NCI-H524 treated with DMSO at 0.1 percent for 48 hours (cell line): ENCODE measurements at places on chromosomes 12 and 14.

GRCh38 chr12:92845329-92845728 is 83.8 kb downstream of the EEA1 start:
- no peak for DNase-seq

GRCh38 chr12:107735763-107736162 is 25.2 kb downstream of the PRDM4 start:
- DNase-seq: peak; percentile 86

DNA sequence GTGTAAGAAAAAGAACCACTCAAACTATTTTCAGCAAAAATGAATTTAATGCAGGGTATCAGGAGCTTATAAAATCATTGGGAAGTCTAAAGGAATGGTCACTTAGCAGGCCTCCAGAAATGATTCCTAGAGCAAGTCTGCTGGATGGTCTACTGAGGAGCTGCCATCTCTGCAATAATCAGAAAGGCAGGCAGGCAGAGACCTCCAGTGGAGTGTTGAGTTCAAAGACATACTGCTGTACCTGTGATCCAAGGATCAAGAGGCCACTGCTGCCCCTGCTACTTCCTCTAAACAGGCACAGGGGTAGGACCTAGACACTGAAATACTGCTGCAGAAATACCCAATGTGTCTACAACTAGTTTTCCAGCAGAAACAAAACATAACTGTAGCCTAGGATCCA is 14.5 kb upstream of the KICS2 start:
- DNase-seq: no peak

DNA sequence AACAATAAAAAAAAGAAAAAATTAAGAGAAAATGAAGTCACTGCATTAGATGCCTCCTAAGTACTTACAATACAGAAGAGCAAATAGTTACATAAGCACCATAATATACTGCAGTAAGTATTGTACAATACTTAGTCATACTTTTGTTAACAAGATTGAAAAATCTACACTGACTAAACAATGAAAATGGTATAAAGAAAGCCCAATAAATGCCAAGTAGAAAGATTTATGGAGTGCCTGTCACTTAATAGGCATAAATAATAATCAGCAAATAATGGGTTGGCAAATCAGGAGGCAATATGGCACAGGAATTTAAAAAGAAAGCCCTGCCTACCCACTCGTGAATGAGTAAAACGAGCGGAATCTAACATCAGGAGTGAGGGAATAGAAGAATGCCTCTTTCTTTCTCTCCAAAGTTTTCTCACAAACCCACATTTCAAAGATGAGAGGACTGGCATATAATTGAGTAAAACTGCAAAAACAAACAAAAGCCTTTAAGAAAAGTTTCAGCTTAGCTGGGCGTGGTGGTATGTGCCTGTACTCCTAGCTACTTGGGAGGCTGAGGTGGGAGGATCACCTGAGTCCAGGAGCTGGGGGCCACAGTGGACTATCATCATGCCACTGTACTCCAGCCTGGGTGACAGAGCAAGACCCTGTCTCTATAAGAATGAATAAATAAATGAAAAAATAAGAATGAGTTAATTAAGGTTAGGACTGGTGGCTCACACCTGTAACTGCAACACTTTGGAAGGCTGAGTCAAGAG is 36.1 kb downstream of the CRY1 start:
- DNase-seq: no peak

- no peak for DNase-seq
These were observed 23.3 kb upstream of the EAPP start for GRCh38 chr14:34562776-34563150.

DNA sequence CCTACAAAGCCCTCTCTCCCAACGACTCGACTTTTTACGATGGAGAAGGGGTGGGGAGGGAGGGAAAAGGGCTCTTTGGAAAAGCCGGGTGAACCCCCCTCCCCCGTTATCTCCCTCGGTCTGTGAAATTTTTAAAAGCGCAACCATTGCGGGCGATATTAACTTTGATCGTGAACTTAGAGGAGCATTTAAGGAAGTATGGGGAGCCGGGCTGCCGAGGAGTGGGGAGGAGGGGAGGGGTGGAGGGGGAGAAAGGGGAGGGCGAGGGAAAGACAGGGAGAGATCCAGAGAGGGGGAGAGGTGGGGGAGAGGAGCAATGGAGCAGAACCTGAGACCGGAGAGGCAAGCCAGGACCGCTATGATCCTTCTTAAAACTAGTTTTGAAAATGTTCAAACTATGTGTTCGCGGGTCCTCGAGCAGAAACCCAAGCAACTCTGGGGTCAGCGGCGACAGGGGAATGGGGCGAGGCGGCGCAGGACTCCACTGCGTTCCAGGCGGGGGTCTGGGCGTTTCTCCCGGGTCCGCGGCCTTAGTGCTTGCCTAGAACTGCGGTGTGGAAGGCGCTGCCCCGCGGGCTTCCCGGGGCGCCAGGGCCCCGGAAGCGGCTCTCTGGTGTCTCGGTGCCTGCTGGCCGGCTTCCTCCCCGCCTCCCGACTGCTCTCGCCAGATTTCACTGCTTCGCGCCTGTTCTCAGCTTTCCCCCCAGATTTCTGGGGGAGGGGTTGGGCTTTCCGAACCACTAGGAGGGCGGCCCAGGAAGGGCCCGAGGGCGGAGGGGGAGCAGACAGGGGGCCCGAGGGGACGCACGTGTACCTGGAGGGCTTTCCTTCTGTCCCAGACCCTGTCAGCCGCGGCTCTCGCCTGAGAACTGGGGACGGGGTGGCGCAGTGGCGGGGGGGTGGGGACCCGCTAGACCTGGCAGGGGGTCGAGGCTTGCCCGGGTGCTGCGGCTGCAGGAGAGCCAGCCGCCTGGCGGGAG is at the start of gene HOTAIR:
TSS of gene HOTAIR (minus strand) at position 871 of the 980 bp plus-strand sequence.
- DNase-seq: no peak

- no peak for DNase-seq
These were observed 43.8 kb upstream of the BMP4 start for GRCh38 chr14:54000341-54000811.

DNA sequence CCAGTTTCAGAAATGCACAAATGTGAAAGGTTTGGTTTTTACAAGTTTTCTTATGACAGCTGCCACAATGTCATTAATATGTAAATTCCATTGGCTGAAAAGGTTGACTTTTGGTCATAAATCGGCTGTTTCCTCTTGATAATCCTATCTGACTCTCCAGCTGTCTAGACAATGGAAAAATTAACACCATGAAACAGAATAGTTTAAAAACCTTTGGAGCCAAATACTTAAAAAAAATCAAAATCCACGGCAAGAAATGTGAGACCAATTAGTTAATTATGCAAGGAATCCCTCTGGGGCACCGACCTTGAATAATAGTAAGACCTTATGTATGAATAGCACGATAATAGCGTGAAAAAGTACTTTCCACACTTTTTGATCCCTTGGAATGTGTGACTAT is 138.0 kb downstream of the ZNF664 start:
- peak; percentile 9 for DNase-seq

- no peak for DNase-seq
These were observed 529 bp downstream of the PHLDA1 start for GRCh38 chr12:76031081-76031413.

- DNase-seq: peak; percentile 3
These were observed 404.8 kb downstream of the ATP23 start for GRCh38 chr12:58346032-58346632.

DNA sequence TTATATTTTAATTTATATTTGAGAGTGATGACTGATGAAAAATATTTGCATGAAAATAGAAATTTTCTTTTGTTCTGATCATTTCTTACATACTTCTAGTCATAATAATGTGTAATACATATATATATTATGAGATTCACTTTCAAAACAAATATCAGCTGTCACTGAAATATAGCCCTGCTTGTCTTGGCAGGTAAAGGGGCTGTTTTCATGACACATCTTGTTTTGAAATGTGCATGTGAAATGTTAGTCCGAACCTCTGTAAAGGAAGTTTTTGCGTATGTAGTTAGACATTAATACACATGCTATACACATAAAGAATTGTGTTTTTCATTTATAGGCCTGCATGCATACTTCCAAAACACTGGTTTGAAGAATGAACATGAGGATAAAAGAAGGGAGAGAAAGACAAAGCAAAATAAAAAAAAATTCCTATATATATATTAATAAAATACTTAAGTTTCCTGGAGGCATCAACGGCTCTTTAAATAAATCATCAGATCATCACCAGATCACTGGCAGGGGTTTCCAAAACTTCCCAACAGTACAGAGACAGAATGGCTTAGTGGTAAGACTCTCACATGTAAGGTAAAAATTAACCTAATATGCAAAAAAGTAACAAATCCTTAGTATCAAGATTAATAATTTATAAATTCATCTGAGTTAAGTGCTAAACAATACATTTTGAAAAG is 60.1 kb downstream of the SEL1L start:
- DNase-seq: no peak

DNA sequence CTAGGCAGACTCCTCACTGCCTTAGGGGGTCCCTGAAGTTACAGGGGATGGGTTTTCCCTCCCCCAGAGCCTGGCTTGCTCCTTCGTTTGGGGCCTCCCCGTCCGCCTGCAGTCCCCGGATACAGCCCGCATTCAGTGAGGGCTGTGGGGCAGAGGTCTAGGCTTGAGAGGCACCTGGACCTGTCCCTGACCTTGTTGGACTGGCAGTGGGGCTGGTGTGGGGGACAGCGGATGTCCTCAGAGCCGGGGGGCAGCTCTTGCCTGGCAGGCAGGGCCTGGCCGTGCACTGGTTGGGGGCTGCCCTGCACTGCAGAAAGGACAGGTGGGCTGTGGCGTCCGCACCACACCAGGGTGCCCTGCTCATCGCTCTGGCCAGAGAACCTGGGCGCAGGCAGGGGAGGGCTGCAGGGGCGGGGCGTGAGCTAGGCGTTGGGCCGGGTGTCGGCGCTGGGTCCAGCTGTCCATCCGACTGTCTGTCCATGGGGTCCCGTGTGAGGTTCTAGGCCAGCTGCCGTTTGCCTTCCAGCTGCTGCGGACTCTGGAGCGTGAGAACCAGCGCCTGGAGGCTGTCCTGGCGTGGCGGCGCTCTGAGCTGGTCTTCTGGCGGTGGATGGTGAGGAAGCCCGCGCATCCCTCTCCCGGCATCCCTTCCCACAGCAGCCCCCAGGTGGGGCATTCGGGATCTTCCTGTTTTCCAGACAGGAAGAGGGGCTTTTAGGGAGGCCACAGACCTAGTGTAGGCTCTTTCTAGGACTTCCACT is 6.0 kb downstream of the TEDC1 start:
- no peak for DNase-seq

DNA sequence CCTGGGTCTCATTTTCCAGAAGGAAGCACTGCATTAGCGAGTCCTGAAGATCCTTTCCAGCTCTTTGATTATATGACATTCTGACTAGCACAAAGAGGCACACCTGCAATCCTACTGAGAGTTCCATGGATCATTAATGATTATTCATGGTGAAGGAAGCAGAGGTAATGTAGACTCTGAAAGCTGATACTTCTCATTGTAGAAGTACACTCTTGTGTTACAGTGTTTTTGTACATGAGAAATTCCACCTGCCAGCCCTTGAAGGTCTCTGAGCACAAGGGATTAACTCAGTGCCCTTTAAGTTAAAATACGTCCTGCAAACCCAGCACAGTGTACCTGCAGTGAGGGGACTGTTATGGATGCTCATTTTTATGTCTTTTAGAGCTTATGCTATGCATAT is 558.8 kb upstream of the FBXO33 start:
- DNase-seq: peak; percentile 96

DNA sequence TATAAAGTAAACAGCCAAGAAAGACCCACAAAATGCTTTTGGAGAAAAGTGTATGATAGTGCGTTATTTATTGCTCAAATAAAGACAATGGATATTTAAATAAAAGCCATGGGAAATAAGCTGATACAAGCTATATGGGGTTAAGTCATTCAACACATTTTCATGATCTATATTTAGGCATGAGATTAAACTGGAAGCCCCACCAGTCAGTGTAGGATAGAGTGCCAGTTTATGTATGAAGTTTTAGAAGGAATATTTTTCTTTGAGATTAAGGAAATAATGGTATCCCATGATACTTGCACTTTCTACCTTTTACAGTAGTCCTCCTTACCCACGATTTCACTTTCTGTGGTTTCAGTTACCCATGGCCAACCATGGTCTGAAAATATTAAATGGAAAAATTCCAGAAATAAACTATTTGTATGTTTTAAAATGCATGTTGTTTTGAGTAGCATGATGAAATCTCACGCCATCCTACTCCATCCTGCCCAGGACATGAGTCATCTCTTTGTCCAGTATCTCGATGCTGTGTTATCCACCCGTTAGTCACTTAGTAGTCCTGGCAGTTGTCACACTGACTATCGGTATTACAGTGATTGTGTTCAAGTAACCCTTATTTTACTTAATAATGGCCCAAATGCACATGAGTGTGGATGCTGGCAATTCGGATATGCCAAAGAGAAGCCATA is 22.3 kb downstream of the SYT1 start:
- DNase-seq: no peak

DNA sequence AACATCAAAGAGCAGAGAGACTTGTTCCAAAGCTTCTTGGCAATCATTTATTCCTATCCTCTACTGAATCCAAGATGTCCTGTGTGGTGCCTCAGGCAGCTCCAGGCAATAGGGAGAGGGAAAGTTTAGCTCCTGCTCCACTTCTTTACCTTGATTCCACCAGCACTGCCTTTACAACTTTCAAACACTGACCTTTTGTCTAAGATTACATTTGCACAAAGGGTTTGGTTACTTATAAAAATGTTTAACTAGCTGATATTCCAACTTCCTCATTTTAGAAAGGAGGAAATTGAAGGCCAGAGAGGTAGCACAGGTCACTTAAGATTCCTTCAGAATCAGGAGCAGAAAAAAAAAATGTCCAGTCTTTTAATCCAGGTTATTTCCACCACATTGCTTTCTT is 192.7 kb downstream of the BTG1 start:
- DNase-seq: no peak

GRCh38 chr14:88348546-88348945 is 25.5 kb upstream of the KCNK10 start:
- no peak for DNase-seq
